ENCODE measurements at places on chromosomes 4 and X.

GRCh38 chr4:108043526-108043925, 53.8 kb downstream of the HADH start:
- DNase-seq, result peak; percentile 39

- DNase-seq, result peak; percentile 13
Measured at GRCh38 chr4:120198411-120198810, 131.8 kb upstream of the MAD2L1 start.

DNA sequence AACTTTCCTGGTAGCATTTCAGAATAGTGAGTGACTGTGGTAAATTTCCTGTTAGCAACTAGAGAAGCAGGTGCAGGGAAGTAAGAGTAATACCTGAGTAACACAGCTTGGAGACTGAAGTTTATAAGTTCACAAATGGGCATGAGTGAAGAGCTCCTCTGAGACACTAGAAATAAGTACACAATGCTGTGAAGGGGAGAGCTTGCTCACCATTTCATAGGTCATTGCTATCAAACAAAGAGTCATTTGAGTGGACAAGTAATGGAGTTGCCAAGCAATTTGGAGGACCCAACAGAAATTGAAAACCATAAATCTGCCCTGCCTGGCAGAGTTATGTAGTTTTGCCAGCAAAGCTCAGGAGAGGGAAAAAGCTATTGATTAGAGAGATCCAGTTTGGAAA, 523.6 kb downstream of the TRAM1L1 start:
- DNase-seq, result no peak

DNA sequence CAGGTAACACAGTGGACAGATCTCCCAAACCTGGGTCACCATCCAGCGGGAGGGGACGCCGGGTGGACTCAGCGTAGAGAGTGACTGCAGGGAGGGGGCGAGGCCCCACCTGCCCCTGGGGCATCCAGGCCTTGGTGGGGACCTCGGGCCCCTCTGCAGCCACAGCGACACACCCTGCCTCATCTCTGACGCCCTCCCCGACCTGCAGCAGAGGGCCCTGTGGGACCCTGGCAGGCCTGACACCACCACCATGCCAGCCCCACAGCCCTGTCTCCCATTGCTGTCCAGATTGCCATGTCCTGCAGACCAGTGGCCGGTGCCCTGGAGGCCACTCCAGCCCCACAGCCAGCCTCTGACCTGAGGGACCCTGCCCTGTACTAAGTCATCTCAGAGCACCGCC, 45.2 kb downstream of the FAM53A start:
- no peak for DNase-seq

DNA sequence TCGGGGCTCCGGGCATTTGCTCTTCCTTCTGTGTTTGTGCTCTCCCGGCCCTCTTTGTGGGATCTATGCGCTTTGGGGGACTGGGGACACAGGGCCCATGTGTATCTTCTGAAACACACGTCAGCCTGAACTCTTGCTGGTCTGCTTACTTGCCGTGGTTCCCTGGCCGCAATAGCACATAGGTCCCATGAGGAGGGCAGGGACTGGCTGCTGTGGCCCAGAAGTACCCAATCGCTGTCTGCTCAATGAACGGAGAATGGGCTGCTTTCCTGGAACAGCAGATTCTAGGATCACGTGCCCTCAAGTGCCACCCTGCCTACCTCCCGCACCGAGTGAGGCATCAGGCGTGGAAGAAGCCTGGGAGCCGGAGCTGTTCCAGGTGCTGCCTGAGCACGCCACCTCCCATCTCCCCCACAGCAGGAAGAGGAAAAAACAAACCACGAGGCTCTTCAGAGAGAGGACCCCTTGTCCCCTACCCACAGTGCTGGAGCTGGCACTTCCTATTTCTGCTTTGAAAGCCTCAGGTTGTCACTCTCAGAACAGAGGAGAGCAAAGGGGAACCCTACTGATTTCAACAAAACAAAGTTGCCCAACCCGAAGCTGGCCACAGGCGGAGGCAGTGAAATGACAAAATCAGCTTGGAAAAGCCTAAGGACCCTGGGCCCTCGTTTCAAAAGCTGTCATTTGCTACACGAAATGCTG, 3.8 kb downstream of the G6PD start:
- DNase-seq, result no peak

- no peak for DNase-seq
Measured at GRCh38 chrX:118038614-118039365, 77.8 kb downstream of the KLHL13 start.

GRCh38 chr4:75087865-75088264, 154.9 kb downstream of the PARM1 start:
- no peak for DNase-seq

- peak; percentile 36 for DNase-seq
Measured at GRCh38 chr4:150664935-150665334, 83.0 kb downstream of the MAB21L2 start.

GRCh38 chrX:110877326-110877725, 81.7 kb upstream of the CHRDL1 start:
- no peak for DNase-seq

GRCh38 chr4:147599769-147600168, 17.4 kb upstream of the TMEM184C start:
- DNase-seq, result peak; percentile 74

DNA sequence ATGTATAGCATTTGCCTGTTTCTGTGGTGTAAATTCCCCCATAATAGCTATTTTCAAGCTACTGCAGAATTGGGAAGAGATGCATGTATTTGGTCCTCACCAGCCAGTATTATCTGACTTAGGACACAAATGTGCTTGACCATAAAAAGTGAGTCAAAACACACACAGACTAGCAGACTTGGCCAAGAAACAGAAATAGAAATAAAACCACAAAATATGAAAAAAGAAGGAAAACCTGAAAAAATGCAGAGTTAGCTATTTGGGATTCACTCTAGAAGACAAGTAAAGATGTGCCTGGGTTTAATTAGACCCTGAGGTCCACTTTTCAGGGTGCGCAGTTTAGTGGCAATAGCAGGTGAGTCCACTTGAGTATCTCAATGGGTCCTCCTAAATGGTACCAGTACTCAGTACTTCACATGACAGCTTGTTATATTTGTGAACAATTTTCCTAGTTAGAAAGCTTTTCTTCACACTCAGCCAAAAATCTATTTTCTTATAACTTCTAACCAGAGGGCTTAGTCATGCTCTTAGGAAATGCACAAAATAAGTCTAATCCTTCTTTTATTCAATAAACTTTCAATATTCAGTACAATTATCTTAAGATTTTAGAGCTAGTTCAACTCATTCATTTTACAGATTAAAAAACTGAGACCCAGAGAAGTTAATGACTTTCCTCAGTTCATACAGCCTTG, 108.7 kb upstream of the JADE1 start:
- peak; percentile 43 for DNase-seq

Data from AG10803 (cell line).